ENCODE measurements at places on chromosomes 2 and 18. TPM values are rescaled to one million over a fixed set of nuclear protein-coding genes. Genes with fewer than 3 reads are reported as not detected.

GRCh38 chr2:232541195-232541960, 1.9 kb downstream of the CHRNG start:
- H3K27me3 ChIP-seq, result peaks cover 9% of the 10 kb centered on the region
- peaks cover 2% of the 10 kb centered on the region for H3K4me1 ChIP-seq
- no peak for DNase-seq
- H3K27ac ChIP-seq, result no peak overlapping the region
- H3K36me3 ChIP-seq, result peaks cover 9% of the 10 kb centered on the region
- H3K4me3 ChIP-seq, result no peak overlapping the region

DNA sequence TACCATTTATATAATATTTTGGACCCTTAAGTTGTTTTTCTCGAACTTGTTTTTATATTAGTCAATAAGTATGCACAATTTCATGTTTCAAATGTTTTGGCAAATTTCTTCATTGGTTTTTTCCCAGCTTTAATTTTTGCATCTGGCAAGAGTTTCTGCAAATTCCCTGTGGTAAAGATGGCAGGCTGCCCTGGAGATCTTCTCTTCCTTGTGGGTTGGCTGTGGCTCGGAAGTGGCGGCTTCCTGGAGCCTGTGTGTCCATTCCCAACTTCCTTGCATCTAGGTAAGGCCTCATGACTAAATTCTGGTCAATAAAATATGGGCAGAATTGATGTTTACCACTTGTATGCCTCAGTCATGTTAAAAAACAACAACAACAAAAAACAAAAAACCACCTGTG, 818.6 kb downstream of the EPHA4 start:
- H3K27ac ChIP-seq, result no peak overlapping the region
- H3K4me1 ChIP-seq, result no peaks in the 10 kb centered on the region
- DNase-seq, result no peak
- no peaks in the 10 kb centered on the region for H3K27me3 ChIP-seq

- DNase-seq, result no peak
- no peak overlapping the region for H3K27ac ChIP-seq
- H3K36me3 ChIP-seq, result no peaks in the 10 kb centered on the region
- H3K4me3 ChIP-seq, result no peak overlapping the region
- H3K4me1 ChIP-seq, result no peaks in the 10 kb centered on the region
- H3K27me3 ChIP-seq, result peaks cover 13% of the 10 kb centered on the region
Measured at GRCh38 chr2:200022511-200022910, 67.1 kb downstream of the MAIP1 start.

DNA sequence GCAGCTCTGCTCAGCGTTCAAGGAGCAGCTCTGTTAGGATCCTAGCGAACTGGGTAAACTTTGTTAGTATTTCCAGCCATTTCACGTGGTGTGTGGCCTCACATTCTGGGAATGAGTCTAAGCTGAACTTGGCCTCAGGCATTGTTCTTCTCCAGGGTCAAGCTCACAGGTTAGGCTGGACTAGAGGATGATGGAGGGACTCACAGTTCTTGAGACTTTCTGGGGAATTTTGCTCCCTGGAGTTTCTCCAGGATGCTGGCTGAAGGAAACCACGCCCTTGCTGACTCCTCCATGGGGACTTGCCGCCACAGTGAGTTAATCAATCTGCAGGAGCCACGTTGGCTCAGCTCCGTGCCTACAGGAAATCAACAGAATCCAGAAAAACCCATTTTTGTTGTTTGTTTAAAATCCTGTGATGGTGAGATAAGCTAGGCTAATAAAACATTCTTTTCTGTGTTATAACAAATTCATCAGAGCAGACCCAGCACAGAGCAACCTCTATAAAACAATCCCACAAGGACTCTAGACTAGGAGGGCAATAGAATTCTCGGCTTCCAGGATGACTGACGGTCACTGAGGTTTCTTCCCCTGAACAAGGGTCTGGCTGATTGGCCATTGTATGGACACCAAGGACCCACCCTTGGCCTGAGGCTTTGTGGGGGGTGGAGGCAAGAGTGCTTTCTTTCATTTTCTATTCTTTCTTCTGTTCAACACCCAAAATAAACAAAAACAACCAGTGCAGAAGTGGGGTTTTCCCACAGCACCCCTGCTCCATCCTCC, 12.6 kb downstream of the CNDP1 start:
- H3K4me3 ChIP-seq, result no peak overlapping the region
- DNase-seq, result no peak
- no peak overlapping the region for H3K27ac ChIP-seq

GRCh38 chr2:219484343-219485200, 14.1 kb upstream of the GMPPA start:
- DNase-seq, result no peak
- no peak overlapping the region for H3K27ac ChIP-seq

- peaks cover 2% of the 10 kb centered on the region for H3K27me3 ChIP-seq
- H3K27ac ChIP-seq, result no peak overlapping the region
- no peaks in the 10 kb centered on the region for H3K4me1 ChIP-seq
- no peak for DNase-seq
Measured at GRCh38 chr2:102755284-102755683, 6.5 kb upstream of the TMEM182 start.

- peaks cover 82% of the 10 kb centered on the region for H3K4me1 ChIP-seq
- no peaks in the 10 kb centered on the region for H3K27me3 ChIP-seq
- peaks cover 81% of the 10 kb centered on the region for H3K36me3 ChIP-seq
- H3K27ac ChIP-seq, result peak overlapping the region; percentile 96
- DNase-seq, result peak; percentile 56
- H3K4me3 ChIP-seq, result peak overlapping the region; percentile 64
Measured at GRCh38 chr2:74205596-74205995, 7.2 kb downstream of the MTHFD2 start.

- peak overlapping the region; percentile 82 for H3K4me3 ChIP-seq
- H3K27ac ChIP-seq, result peak overlapping the region; percentile 81
- H3K27me3 ChIP-seq, result peaks cover 2% of the 10 kb centered on the region
- H3K36me3 ChIP-seq, result peaks cover 12% of the 10 kb centered on the region
- H3K4me1 ChIP-seq, result peaks cover 49% of the 10 kb centered on the region
- no peak for DNase-seq
Measured at GRCh38 chr2:238202326-238203093, 985 bp downstream of the ILKAP start.

GRCh38 chr2:168323529-168324021, 76.2 kb upstream of the STK39 start:
- no peak overlapping the region for H3K27ac ChIP-seq
- no peak overlapping the region for H3K4me3 ChIP-seq
- DNase-seq, result no peak
- H3K4me1 ChIP-seq, result peaks cover 11% of the 10 kb centered on the region
- no peaks in the 10 kb centered on the region for H3K36me3 ChIP-seq
- peaks cover 28% of the 10 kb centered on the region for H3K27me3 ChIP-seq

DNA sequence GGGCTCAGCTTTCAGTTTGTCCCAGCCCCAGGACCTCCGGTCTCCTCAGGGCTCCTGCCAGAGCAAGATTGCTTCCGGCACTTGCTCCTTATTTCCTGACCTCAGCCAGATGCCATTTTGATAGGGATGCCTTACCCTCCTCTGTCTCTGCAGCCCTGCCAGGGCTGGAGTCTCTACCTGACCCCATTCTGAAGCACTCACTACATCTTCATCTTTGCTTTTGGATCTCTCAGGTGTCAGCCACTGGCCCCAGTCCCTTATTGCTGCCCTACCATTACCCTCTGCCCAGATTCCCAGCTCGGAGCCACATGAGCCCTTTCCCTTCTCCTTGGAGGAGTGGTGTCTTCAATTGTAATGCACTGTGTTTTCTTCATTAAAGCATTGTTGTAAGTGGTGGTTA, 17.1 kb downstream of the OSBPL6 start:
- H3K27me3 ChIP-seq, result peaks cover 30% of the 10 kb centered on the region
- no peak for DNase-seq
- no peak overlapping the region for H3K4me3 ChIP-seq

DNA sequence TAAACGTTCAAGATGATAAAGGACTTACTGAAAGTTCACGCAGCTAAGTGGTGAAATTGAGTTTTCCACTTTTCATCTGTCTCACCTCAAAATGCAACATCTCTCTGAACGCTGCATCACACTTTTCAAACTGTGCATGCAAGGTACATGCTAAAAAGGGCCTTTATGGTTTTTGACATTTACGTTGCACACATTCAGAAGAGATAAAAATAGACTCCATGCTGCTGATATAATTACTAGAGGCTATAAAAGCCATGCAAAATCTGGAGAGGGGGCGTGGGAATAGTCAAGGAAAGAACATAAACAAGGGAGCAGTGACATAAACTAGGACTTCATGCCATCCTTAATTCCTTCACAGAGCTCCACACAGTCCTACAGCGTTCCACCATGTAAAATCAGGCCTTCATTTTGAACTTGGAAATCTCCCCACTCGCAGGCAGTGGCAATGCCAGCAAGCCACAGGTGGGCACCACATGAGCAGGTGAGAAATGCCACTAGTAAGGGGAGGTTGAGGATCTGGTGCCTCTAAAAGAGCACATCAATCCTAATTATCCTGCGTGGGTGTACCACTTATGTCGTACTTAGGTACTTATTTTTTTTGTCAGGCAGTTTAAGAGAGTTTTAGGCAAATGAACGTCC, 71.4 kb downstream of the ZEB2 start:
- no peak overlapping the region for H3K4me3 ChIP-seq
- H3K36me3 ChIP-seq, result peaks cover 5% of the 10 kb centered on the region
- no peak for DNase-seq
- H3K27me3 ChIP-seq, result no peaks in the 10 kb centered on the region
- peaks cover 24% of the 10 kb centered on the region for H3K4me1 ChIP-seq

DNA sequence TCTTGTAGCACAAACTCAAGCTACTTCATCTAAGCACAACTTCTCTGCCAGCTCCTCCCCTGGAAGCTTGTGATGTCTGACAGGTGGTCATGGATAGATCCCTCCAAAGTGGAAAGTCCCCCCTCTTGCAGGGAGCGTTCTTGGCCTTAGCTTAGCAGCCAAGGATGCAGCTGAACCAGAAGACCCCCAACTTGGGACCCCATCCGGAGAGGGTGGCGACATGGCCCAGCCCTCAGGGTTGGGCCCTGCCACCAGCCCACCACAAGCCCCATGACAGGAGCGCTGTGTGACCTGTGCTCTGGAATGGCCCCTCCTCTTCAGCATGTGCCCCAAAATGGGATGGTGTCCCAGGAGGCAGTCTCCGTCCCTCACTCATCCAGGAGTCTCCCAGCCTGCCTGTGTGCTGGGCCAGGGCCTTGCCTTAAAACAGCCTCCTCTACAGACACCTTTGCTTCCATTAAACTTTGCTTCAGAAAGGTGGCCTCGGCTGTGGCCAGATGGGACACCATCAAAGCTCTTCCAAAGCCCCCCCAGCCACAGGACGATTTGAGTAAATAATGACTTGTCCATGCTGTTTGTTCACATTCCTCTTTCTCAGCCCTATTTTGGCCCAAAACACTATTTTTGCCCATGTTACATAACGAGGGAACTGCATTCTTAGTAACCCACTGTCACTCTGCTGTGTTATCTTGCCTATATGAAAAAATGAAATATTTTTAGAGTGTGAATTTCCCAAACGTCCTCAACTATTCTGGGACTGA, 122.1 kb downstream of the RAB3GAP1 start:
- peaks cover 9% of the 10 kb centered on the region for H3K4me1 ChIP-seq
- no peak for DNase-seq
- H3K27ac ChIP-seq, result no peak overlapping the region
- H3K4me3 ChIP-seq, result no peak overlapping the region

Gene TTN
- total RNA-seq, result 2.3 TPM

Gene OTX1
- total RNA-seq, result 0.08 TPM

Gene TBR1
- not detected for total RNA-seq

Gene COL3A1
- total RNA-seq, result not detected

Gene HRH4
- 0.43 TPM for total RNA-seq

Gene AKAIN1
- total RNA-seq, result not detected

All from activated CD4-positive, alpha-beta memory T cell treated with anti-CD3 and anti-CD28 coated beads, Interleukin-2, amount 10 ng/mL, durations not matched to agents 7 days and 5 days (primary cell).